Activated effector memory CD4-positive, alpha-beta T cell treated with Interleukin-2 at 50 U/mL for 16 hours (primary cell): ENCODE measurements at places on chromosomes 1 and 21.

DNA sequence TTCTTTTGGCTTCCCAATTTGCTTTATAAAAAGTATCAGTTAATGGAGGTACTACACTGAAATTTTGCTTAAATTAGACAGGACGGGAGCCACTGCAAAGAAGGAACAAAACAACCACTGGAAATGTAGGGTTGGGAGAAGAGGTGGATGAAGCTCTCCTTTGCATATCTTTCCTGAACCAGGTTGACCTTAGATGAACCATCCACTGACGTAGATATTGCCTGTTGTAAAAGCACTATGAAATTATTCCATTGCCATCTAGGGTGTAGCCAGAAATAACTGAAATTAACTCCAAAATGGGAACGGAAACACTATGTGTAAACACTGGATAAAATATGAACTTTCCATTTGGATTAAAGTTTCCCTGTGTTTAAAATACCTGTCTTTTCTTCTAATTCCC lies 1.2 kb upstream of the ABL2 start:
- no peak for DNase-seq

DNA sequence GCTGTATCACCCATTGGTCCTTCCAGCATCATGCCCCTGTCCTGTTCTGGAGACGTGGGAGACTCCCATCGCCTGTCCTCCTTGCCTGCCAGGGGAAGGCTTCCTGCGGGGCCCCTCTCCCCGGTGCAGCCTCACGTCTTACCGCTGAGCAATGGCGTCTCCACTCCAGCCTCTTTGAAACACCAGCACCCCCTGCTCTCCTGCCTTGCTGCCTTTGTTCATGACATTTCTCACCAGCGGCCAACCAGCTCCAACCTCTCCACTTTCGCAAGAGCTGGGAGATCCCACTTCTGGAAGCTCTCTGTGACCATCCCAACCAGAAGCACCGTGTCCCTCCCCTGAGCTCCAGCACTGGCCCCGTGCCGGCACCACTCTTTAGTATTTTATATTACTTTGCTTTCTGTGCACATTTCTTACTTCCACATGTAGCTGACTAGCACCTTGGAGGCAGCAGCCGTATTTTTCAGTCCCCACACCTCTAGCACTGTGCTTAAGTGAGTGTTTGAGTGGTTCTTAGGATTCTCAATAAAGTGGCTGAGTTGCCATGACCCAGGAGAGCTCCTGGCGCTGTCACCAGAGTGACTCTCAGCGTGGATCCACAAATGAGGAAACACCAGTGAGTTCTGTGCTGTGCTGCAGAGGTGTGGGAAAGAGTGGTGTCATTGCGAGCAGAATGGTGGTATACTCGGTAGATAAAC lies 83.5 kb downstream of the ATP5PO start:
- DNase-seq, result no peak

- no peak for DNase-seq
These were observed 220.3 kb downstream of the GRIK1 start for GRCh38 chr21:29719521-29719920.

- DNase-seq, result no peak
These were observed 48.7 kb downstream of the SLC19A1 start for GRCh38 chr21:45493401-45494001.

GRCh38 chr1:54464031-54464476 lies 57.9 kb upstream of the SSBP3 start:
- DNase-seq, result no peak

DNA sequence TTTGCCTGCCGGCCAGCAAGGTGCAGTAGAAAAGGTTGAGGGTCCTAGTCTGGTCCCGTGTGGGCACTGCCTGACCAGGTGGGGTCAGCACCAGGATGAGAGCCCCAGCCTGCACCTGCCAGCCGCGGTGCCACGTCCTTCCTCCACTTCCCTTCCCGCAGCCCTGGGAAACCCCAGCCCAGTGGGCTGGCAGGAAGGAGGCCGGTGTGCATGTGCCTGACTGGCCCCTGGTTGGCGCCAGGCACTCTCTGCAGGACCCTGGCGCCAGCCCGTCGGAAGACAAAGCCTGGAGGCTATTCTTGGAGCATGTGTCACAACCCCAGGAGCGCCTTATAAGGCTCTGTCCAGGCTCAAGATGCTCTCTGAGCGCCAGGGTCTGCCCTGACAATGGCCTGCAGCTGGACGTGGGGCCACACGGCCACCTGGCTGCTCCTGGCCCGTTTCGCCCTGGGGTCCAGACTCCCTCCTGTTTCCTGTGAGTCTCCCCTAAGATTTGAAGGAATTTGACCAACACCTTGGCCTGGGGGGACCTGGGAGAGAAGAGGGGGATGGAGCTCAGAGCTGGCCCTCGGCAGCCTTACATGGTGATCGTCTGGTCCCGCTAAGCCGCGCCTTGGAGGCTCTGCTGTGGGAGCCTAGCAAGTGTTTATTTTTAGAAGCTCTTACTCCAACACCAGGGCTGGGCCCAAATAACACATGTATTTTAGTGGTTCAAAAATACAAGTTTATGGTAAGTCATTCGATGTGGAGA lies 31.9 kb upstream of the POFUT2 start:
- no peak for DNase-seq

- DNase-seq, result no peak
These were observed 30.8 kb downstream of the TRIM67 start for GRCh38 chr1:231192620-231193163.

- no peak for DNase-seq
These were observed 56.1 kb upstream of the IRF2BP2 start for GRCh38 chr1:234665975-234666605.

DNA sequence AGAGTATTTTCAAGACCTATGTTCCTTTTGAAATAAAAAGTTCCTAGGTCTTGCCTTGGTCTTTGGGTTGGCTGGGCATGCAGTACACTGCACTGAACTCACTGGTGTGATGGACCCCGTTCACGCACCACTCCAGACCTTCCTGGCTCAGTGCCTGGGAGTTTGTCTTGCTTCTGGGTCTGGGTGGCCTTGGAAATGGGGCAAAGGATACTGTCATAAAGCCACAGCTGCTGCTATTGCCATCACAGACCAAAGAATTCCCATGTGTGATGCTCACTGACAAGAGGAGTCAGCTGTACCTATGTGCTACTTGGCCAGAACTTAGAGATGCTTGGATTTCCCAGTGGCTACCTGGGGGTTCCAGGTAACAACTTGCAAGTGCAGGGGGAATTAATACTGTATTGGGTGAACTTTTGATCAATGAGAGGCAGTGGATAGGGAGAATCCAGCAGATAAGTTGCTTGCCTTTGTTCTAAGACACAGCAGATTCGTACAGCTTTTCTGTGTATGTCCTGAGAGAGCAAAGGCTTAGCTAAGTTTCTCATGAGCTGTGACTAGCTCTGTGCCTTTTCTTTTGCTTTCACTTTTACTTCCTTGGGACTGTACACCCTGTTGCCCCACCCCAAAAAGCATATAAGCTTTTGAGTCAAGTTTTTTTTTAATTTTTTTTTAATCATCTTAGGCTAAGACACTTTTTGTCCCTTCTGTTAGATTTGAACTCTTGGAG lies 115.3 kb downstream of the RUNX1 start:
- no peak for DNase-seq

GRCh38 chr21:19049567-19049966 lies 646.0 kb upstream of the TMPRSS15 start:
- DNase-seq, result no peak

- no peak for DNase-seq
These were observed 60.5 kb downstream of the NEGR1 start for GRCh38 chr1:72221811-72222210.

- no peak for DNase-seq
These were observed 4.8 kb upstream of the SLC2A1 start for GRCh38 chr1:42963378-42964043.
